ENCODE measurements at places on chromosomes 1 and 21.

GRCh38 chr1:152160576-152160975, 1.5 kb upstream of the RPTN start:
- DNase-seq, result no peak

DNA sequence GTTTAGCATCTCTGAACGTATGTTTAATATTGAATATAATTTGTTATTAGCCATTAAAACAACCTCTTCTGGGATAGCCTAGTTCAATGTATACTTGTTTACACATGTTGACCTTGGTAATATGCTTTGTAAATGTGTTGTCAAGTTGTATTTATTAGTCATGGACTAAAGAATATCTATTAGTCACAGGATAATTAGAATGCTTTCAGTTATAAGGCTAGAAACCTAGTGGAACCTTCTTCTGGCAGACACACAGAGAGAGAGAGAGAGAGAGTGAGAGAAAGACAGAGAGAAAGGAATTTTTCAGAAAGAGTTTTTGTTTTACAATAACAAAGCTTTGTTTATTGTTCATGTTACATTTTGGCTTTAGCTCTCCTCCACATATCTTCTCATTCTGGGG, 181.1 kb upstream of the APP start:
- DNase-seq, result no peak

GRCh38 chr21:27173053-27173452, 206.2 kb upstream of the ADAMTS5 start:
- no peak for DNase-seq

GRCh38 chr1:216643176-216643575, 80.1 kb downstream of the ESRRG start:
- no peak for DNase-seq

DNA sequence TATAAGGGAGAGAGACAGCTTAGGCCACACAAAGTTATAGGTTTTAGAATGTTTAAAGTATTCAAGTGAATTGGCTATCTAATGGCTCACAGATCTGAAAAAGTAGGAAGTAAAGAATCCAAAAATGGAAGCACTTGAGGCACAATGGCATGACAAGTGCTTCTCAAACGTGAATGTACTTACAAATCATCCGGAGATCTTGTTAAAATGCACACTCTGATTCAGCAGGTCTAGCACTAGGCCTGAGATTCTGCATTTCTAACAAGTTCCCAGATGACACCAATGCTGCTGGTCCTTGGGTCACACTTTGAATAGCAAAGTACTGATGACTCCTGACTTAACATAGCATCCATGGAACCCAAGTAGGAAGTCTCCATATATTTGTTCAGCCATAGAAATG, 20.9 kb upstream of the AGL start:
- DNase-seq, result no peak

- peak; percentile 67 for DNase-seq
These were observed 7.7 kb downstream of the PADI1 start for GRCh38 chr1:17212487-17213121.

DNA sequence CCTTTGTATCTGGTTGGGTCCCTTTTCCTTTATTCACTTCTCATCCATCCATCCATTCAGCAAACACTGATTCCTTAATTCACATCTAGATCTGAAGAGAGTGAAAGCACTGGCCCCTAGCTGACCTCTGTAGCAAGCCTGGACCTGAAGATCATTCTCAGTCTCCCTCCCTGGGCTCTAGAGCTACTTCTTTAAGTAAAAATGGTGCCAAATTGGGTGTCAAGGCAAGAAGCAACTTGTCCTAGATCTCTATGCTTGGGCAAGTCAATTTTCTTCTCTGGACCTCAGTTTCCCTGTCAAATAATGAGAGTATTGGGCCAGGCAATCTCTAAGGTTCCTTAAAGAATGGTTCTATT, 36.1 kb downstream of the PLXNA2 start:
- DNase-seq, result no peak

DNA sequence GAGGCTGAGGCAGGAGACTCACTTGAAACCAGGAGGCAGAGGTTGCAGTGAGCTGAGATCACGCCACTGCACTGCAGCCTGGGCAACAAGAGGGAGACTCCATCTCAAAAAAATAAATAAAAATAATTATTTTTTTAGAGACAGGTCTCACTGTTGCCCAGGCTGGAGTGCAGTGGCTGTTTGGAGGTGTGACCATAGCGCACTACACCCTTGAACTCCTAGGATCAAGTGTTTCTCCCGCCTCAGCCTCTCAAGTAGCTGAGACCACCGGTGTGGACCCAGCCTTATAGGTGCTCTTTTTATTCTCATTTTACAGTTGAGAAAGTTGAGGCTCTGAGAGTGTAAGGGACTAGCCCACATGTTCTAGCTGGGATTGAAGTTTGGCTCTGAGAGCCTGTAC, 15.6 kb upstream of the GRHL3 start:
- no peak for DNase-seq

- DNase-seq, result peak; percentile 57
These were observed 23.9 kb downstream of the MEF2D start for GRCh38 chr1:156476501-156477298.

DNA sequence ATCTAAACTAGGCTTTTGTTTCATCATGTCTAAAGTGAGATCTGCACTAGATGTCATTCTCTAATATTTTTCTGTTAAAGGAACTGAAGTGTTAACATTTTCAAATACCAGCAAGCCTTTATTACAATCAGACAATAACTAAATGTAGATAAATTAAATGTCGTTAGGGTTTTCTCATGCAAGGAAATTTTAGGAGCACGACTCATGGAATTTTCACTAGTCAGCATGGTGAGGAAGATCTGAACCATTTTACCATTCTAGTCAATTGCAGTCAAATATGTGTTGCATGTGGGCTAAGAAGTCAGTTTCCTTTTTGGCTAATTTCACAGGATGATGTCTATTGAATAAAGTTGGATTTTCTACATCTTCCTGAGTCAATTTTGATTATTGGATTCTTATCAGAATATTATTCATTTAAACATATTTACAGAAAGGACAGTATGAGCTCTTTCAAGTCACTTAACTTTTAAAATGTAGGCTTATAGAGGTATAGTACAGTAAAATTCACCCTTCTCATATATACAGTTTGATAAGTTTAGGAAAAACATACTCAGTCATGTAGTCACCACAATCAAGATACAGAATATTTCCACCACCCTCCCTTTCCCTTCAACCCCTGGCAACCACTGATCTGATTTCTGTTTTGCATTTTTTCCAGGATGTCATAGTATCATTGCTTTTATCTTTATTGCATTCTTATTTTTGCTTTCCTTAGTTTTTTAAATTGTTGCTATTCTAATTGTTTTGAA, 9.2 kb downstream of the GCSAML start:
- no peak for DNase-seq

DNA sequence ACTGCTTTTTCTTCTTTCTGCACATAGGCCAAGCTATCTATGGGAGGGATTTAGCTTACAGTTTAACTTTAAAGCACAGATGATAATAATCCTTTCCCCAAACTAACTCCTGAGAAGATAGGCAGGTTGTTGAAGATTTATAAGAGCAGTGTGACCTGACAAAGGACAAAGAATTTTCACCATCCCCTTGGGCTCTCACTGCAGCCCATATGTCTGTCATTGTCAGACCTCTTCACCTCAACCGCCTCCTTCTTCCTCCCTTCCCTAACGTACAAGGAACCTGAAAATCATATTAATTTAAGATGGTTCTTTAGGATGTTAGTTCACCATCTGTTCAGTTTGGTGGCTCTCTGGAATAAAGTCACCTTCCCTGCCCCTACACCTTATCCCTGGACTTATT, 5.0 kb downstream of the RNU1-2 start:
- DNase-seq, result no peak

DNA sequence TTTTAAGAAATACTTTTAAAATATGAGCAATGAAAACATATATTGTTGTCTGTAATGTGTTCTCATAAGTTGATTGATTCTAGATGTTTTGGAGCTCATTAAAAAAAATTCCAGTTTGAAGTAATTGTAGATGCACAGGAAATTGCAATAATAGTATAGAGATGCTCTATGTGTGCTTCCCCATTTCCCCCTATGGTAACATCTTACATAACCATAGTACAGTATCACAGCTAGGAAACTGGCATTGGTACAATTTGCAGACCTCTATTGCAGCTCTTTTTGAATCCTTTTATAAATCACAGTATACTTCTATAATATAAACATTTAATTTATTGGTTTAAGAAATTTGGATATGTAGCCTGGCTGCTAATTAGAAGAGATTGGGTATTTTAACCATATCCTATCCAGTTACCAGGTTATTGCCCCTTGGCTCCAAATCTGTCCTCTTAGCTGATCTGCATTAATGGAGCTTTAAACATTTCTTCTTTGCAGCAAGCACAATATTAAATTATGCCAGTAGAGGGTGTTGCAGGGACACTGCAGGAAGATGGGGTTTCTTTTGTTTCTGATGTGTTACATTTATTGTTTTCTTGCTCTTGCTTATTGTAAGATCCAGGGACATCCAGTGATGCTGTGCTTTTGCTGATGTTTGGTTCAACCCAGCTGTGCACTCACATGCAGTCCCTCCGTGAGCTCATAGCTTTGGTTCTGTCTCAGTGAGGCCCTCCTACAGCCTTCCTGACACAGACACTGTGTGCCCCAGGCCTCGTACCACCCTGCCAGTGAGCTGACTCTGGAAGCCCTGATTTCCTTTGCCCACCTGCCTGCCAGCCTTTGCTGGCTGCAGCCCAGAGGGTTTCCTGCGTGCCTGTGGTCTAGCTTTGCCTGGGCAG, 103.3 kb downstream of the RABGAP1L start:
- DNase-seq, result no peak

DNA sequence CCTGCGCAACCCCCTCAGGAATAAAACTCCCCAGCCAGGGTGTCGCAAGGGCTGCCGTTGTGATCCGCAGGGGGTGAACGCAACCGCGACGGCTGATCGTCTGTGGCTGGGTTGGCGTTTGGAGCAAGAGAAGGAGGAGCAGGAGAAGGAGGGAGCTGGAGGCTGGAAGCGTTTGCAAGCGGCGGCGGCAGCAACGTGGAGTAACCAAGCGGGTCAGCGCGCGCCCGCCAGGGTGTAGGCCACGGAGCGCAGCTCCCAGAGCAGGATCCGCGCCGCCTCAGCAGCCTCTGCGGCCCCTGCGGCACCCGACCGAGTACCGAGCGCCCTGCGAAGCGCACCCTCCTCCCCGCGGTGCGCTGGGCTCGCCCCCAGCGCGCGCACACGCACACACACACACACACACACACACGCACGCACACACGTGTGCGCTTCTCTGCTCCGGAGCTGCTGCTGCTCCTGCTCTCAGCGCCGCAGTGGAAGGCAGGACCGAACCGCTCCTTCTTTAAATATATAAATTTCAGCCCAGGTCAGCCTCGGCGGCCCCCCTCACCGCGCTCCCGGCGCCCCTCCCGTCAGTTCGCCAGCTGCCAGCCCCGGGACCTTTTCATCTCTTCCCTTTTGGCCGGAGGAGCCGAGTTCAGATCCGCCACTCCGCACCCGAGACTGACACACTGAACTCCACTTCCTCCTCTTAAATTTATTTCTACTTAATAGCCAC, 696 bp downstream of the TGFB2 start:
- DNase-seq, result no peak

GRCh38 chr1:108575375-108575774, 15.5 kb downstream of the EEIG2 start:
- no peak for DNase-seq

- DNase-seq, result no peak
These were observed 14.5 kb downstream of the GNG12 start for GRCh38 chr1:67818725-67819301.

GRCh38 chr1:30701258-30701633, 22.1 kb downstream of the MATN1 start:
- DNase-seq, result no peak

GRCh38 chr1:14891991-14892390, 261.6 kb upstream of the TMEM51 start:
- no peak for DNase-seq

DNA sequence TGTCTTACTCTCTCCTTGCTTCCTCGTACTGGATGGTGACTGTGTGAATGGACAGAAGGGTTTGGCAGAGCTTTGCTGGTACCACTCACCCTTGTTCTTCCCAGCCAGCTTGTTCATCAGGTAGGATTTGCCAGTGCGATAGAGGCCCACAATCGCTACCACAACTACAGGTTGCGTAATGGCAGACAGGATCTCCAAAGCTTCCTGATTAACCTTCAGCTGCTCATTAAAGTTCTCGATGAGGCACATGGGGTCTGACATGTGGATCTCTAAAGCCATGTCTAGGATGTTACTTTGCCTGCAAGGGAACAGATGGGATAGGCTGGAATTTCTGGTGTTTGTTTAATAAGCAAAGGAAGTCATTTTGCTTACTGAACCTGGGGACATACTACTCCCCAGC, 3.4 kb downstream of the GBP5 start:
- no peak for DNase-seq

GRCh38 chr1:191907121-191907520, 251.1 kb upstream of the RGS18 start:
- DNase-seq, result no peak

GRCh38 chr1:28449904-28450303, 55.9 kb upstream of the RCC1 start:
- DNase-seq, result peak; percentile 10

DNA sequence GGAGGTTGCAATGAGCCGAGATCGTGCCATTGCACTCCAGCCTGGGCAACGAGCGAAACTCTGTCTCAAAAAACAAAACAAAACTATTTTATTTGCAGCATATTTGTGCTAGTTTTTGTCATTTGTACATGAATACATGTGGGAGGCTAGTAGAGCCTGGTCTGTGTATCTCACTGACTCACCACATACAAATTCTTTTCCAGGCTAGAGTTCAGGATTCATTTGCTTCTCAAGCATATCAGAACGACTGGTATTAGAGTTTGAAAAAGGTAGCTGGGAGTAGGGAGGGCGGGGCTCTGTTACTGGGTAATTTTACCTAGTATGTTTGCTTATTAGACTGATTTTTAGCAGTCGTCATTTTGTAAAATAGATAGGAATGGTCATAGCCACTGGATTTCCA, 4.5 kb upstream of the TOR3A start:
- DNase-seq, result no peak

DNA sequence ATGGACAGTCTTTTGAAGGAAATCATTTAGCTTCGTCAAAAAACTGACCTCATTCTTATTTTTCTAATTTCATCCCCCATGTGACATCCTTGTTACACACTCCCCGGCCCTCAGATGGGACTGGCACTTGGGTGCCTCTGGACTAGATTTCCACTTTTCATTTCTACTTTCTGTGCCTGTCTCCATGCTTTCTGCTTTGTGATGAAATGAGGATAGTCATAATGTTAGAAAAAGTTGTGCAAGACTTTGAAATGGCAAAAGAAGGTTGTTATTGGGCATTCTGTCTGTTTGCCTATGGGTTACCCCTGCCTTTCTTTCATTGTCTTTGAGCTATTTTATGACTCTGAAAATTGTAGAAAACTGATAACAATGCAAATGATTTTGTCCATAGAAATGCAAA, 54.9 kb downstream of the MDM4 start:
- no peak for DNase-seq

- no peak for DNase-seq
These were observed 5.4 kb upstream of the SFN start for GRCh38 chr1:26857473-26858060.

- no peak for DNase-seq
These were observed 174.2 kb downstream of the RRAGC start for GRCh38 chr1:38685388-38685787.
